ENCODE measurements at places on chromosomes 13 and 19. TPM values are rescaled to one million over a fixed set of nuclear protein-coding genes. Genes with fewer than 3 reads are reported as not detected.
A peak's percentile ranks its signal among the peaks of the same experiment; 100 is the strongest.

- DNase-seq: no peak
These were observed 38.2 kb downstream of the PTPRS start for GRCh38 chr19:5302396-5302795.

DNA sequence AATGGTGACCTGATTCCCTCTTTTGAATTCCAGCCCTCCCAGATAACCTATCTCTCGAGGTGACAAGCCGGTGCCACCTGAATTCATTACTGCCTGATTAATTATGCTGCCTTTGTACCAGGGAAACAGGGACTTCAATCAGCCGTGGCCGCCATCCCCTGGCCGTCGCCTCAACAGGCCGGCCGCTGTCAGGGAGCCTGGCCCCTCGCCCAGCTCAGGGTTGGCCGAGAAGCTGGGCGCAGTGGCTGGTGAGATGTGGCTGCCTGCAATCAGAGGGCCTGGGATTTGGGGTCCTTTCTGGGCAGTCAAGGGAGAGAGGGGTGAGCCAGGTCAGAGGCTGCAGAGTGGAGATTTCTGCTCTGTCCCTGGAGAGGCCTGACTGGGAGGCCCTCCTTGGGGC lies 91.2 kb downstream of the KCTD15 start:
- DNase-seq: no peak

DNA sequence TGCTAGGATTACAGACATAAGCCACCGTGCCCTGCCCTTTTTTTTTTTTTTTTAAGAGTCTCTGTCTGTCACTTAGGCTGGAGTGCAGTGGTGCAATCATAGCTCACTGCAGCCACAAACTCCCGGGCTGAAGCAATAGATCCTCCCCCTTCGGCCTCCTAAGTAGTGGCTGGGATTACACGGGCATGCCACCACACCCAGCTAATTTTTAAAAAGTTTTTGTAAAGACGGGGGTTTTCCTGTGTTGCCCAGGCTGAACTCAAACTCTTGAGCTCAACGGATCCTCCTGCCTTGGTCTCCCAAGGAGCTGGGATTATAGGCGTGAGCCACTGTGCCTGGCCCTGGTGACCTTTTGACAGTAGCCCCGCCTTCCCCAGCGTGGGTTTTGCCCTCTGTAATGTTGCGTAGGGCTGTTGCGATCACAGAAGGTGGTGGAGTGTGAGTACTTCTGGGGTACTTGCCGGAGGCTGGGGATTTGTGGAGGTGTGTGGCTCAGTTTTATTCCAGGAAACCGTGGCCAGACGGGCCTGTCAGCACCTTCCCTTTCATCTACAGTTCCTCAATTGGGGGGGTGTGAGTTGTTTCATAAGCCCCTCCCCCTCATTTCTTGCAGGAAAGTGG lies 11.6 kb upstream of the RETN start:
- no peak for DNase-seq

GRCh38 chr19:29886586-29886985 lies 55.5 kb upstream of the URI1 start:
- no peak for DNase-seq

- DNase-seq: no peak
These were observed 110.3 kb upstream of the DIAPH3 start for GRCh38 chr13:60273971-60274527.

DNA sequence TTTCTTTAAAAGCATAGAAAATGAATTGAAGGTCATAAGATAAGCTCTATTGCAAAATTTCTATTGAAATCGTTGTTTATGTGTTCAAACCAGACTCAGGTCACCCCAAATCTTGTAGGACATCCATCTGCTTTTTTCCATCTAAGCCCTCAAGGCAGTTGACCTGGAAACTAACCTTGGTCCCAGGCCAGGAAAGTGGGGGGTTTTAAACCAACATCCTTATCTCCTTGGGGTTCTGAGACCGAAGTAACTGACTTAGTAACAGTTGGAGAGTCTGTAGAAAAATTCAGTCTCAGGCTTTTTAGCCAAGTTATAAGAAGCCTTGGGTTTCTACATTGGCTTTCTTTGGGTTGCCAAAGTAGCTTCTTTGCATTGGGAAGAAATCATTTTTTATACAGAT lies 23.4 kb downstream of the ZNF507 start:
- DNase-seq: no peak

DNA sequence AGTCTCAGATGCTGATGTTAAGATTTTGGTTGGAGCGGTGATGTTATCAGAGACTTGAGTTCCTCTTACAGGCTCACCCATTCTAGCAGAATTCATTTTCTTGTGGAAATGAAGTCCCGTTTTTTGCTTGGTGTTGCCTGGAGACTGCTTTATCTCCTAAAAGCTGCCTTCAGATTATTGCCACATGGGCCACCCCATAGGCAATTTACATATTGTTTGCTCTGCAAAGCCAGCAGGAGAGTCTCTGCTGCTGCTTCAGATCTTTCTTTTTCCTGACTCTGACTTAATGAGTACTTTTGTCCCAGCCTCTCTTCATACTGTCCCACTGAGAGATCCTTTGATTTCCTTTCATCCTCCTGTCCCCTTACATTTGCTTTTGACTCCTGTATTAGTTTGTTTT lies 114.6 kb downstream of the TDRD3 start:
- DNase-seq: no peak

- DNase-seq: peak; percentile 25
These were observed 15.0 kb downstream of the CIC start for GRCh38 chr19:42284066-42284501.

Gene KLK14
- total RNA-seq: not detected

Gene LRRC8E
- total RNA-seq: 2.1 TPM

Gene KLK12
- not detected for total RNA-seq
